ENCODE measurements at places on chromosomes 1 and 21.
A peak's percentile ranks its signal among the peaks of the same experiment; 100 is the strongest.

DNA sequence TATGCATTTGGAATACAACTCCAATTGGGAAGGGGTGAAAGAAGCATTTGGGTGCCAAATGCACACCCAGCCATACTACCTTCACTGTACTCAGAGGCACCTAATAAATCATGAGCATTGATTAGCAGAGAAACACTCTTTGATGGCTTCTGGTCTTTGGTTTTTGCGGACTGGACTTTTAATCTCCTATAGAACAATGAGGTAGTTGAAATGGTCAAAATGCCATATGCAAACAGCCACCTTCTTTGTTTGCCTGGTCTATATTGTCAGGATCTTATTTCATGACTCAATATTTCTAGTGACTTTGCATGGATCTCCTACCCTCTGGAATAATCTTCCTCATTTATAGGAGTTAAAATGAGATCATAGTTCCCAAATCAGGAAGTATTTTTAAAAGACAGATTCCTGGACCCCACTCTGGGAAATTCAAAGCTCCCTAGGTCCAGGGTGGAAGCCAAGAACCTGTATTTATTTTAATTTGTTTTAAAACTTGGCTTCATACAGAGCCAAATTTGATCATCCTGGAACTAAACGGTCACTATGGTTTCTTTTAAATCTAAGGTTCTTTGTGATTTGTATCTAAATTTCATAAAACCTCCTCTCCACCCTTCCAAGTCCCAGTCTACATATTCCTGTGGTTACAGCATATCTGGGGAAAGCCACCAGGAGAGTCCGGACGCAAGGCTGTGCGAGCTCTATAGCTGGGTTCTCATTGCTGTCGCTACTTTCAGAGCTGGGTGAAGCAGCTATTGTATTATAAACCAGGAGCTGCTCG is 8.7 kb downstream of the FAM3B start:
- no peak for DNase-seq

GRCh38 chr1:88058205-88058604 is 625.9 kb upstream of the PKN2 start:
- DNase-seq, result no peak

GRCh38 chr1:200699871-200700270 is 30.2 kb upstream of the DDX59 start:
- no peak for DNase-seq

DNA sequence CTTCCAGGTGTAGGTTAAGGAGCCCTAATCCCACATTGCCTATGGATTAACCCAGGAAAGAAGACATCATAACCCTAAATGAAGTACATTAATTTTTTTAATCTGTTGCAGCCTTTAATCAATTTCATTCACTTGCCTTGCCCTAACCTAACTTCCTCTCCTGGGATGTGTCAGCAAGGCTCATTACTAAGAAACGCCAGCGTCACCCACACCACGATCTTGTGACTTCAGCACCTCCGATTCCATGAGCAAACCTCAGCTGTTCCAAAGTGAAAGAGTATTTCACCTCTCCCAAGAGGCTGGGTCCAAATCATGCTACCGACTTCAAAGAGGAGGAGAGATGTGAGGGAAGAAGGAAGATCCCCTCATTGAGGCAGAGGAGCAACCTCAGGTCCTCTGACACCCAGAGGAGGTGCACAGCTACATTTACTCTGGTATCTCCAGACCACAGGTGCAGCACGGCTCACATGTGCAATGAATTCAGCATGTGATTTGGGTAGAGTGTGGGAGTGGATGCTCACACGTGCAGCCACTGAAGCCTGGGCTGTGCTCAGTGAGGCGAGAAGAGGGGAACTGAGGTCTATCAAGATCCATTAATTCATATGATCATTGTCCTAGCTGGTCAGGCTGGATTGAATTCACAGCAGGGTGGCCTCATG is 134.1 kb downstream of the SLC30A10 start:
- no peak for DNase-seq

DNA sequence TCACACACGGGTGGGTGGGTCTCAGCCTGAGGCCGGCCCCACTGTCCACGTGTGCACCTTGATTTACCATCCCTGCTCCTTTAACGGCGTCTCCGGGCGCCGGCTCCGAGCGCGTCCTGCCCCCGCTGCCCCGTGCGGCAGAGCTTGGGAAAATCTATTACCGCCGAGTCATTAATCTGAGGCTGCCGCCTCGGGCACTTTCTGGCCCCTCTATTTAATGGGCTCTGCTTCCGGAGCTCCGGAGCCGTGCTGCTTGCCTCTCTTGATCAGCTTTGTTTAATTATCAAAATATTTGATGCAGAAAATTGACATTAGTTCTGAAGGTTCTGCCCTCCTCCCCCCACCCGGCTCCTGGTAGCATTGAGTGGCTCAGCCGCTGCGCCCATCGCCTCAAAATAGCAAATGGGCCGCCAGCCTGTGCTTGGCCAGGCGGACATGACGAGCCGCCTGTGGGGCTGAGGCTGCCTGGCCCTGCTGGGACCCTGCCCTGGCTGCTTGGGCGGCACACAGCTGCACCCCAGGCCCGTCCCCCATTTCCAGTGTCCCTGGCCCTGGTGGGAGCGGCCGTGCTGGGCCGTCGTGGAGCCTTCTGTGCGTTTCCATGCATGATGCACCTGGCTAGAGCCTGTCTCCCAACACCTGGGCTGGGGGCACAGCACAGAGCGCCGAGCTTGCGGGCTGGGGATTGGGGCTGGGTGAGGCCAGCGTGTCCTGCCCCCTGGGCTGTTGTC is 81.6 kb upstream of the TTC34 start:
- DNase-seq, result no peak

DNA sequence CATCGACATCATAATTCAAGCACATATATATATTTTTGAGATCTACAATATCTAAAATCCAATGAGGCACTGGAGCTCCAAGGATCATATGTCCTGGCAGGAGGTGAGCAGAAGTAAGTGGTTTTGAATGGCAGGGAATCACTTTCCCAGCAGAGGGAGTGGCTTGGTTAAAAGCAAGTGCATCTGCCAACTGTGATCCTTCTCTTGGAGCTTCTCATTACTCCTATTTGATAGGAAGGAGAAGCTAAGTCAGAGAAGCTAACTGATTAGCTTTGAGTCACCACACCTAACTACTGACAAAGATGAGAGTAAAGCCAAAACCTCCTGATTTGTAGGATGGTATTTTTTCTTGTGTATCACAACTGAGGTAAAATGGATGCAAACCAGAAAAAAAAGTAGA is 55.0 kb downstream of the ALG14 start:
- no peak for DNase-seq

GRCh38 chr1:204744107-204744779 is 58.7 kb upstream of the LRRN2 start:
- peak; percentile 92 for DNase-seq

- DNase-seq, result no peak
Observed at GRCh38 chr1:218501161-218501560, 156.0 kb downstream of the TGFB2 start.

- DNase-seq, result no peak
Observed at GRCh38 chr1:43345120-43345519, 7.5 kb downstream of the MPL start.

GRCh38 chr1:1889847-1890505 is 911 bp downstream of the GNB1 start:
- no peak for DNase-seq

DNA sequence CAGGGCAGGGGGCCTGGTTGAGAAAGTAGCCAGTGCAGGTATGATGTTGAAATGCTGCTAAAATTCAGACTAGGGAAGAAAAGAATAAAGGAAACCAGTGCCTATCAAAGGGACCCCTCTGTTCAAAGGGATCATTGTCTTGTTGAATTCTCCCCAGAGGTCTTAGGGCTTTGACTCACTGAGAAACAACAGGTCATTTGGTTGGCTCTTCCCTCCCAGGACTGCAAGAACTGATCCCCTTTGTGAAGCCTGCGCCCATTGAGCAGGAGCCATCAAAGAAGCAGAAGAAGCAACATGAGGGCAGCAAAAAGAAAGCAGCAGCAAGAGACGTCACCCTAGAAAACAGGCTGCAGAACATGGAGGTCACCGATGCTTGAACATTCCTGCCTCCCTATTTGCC is 11.8 kb upstream of the CELSR2 start:
- DNase-seq, result no peak

DNA sequence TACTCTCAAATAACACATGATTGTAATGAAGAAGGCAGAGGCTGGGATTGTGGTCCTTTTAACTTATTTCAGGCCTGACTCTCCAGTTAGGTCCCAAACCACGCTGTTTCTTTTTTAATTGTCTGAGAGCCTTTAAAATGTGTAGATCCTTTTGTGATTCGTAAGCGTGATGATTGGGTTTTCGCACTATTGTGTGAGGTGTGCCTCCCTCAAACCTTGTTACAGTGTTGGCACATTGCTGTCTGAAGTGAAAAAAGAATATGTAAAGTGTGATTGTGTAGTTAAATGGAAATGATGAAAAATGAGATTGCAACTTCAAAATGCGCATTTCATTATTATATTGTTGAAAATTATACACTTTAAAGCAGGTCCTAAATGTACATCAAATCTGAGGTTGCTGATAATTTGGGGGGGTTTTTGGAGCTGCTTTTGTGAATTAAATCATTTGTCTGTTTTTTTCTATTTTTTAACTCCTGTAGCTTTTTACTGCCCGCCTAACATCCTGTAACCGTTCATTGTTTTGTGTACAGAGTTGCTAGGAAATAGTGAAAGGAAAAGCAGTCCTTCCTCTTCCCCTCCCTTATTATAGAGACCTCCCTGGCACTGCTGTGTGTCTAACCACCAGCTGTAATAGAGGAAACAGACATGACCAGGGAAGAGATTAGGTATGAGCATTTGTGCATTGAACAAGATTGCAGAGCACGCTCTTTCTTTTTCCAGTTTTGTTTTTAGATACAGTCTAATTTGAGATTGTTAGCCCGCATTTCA is 43.3 kb downstream of the IARS2 start:
- DNase-seq, result no peak
